ENCODE measurements at places on chromosomes 7 and 10.

GRCh38 chr7:123571684-123572083, 14.1 kb upstream of the NDUFA5 start:
- DNase-seq, result no peak

- DNase-seq, result no peak
These were observed 24.6 kb downstream of the WIPI2 start for GRCh38 chr7:5214641-5215040.

DNA sequence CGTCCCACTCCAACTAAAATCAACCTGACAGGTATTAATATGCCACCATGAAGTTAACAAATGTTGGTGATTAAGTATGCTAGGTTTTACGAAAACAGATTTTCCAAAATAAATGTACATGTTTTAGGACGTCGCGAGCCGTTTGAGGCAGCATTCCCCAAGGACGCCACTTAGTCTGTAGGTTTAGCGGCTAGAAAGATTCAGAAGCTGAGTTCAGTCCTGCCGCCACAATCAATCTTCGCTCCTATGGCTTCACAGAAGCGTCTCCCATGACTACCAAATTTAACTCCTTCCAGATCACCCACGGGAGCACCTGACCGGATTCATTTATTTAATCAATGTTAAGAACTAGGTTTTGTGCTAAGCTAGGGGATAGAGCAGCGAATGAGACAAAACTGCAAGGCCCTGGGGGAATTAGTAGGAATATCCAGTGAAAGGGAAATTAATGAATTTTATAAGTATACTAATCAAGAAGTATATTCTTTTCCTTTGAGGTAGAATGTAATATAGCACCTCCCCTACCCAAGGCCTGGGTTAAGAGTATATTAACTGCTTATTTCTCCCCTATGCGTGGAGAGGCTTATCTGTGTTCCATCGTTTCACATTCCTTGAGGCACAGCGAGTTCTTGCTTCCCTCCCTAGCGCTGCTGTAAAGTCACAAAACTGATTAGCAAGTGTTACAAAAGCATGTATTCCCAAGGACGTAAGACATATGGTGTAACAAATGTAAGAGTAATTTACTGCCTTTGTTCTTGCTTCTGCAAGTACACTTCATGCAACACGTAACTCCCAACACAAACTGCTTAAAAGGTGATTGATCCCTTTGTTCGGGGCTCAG, 994 bp upstream of the CYP51A1 start:
- no peak for DNase-seq

GRCh38 chr7:27156508-27156898, at the start of gene HOXA7:
Gene HOXA7 (minus strand): TSS chr7:27156675. CDS start chr7:27156545, 130 bp downstream.
- no peak for DNase-seq

DNA sequence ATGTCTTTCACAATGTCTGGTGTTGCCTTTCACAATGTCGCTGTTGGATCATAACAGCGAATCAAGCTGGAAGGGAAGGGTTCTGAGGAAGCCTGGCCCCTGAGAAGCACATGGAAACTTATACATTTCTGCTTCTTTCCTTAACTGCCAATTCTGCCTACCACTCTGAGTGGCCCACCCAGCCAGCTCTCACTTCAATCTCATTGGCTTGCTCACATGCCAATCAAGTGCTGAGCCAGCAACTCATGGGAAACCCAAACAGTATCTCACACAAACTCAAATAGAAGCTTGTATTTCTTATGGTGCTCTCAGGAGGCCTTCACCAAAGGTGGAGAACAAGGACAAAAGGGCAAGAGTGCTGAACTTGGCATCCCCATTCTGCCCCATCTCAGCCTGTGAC, 117.4 kb upstream of the GPR26 start:
- no peak for DNase-seq

- DNase-seq, result peak; percentile 9
These were observed 218.4 kb downstream of the KLF6 start for GRCh38 chr10:3566627-3567026.

- DNase-seq, result no peak
These were observed 202.3 kb downstream of the GRID1 start for GRCh38 chr10:86164174-86164774.
